ENCODE measurements at places on chromosomes 12 and 14.

- DNase-seq: peak; percentile 20
These were observed 19.5 kb downstream of the PTGDR start for GRCh38 chr14:52286661-52287649.

DNA sequence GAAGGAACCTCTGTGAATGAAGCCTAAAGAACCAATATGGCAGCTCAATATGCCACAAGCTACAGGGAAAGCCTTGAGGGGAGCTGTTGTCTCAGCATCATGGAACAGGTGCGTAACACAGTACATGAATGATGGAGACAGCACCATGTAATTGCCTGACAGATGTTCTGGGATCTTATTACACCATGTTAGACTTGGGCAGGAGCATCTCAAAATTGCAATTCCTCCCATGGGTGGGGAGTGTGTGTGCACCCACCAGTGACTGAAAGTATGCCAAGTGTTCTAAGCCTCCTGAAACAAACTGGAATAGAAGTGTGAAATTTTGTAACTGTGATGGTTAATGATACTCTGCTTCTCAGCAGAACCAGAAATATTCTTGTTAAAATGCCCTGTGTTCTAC is 151.0 kb upstream of the SRRM4 start:
- DNase-seq: no peak

DNA sequence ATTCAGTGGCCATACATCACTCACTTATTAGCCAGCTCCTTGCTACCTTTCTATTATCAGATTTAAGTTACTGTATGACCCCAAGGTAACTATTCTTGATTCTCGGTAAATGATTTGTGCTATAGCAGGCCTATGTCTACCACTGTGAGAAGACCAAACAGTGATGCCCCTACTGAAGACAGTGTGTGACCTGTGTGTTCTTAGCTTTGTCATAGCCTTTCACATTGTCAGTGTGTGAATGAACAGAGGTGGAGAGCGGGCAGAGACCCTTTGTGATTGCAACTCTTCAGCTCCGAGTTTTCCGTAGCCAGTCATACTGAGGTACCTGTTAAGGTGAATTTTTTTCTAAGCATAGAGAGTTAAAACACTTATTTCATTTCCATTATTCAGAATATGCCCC is 294.0 kb downstream of the LRFN5 start:
- no peak for DNase-seq

DNA sequence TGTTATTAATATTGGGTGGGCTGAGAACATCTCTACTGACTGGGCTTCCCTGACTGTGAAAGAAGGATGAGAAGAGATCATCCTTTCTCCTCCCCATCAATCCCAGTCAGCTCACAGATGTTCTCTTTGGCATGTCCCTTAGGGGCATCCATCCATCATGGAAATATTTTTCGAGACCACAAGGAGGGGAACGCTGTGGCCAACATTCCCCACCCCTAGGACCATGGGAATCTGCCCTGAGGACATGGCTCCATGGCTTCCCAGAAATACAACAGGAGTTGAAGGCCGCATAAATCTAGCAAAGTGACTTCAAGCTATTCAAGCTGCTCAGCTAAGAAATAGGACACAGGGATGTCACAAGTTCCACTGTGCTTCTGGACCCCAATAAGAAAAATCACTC is 456.8 kb downstream of the MED13L start:
- no peak for DNase-seq

DNA sequence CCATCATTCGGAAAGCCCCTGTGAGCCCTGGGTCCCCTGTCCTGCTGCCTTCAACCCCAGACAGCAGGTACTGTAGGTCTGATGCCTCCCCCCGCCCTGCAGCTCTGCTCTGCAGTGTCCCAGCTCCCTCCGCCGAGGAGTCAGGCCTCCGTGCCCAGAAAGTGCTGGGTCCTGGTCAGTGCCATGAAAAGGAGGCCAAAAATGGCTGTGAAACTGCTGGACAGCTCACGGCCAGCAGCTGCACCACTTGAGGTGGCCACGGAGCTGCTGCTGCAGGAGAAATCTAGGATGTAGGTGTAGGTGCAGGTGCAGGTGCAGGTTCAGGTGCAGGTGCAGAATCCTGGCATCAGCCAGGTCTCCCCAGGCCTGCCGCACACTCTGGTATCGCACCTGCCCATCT is 196.1 kb downstream of the SLC15A4 start:
- DNase-seq: no peak

- DNase-seq: no peak
These were observed 26.7 kb downstream of the CHGA start for GRCh38 chr14:92949496-92950192.

- no peak for DNase-seq
These were observed 191.9 kb downstream of the NUBPL start for GRCh38 chr14:31752867-31753661.

DNA sequence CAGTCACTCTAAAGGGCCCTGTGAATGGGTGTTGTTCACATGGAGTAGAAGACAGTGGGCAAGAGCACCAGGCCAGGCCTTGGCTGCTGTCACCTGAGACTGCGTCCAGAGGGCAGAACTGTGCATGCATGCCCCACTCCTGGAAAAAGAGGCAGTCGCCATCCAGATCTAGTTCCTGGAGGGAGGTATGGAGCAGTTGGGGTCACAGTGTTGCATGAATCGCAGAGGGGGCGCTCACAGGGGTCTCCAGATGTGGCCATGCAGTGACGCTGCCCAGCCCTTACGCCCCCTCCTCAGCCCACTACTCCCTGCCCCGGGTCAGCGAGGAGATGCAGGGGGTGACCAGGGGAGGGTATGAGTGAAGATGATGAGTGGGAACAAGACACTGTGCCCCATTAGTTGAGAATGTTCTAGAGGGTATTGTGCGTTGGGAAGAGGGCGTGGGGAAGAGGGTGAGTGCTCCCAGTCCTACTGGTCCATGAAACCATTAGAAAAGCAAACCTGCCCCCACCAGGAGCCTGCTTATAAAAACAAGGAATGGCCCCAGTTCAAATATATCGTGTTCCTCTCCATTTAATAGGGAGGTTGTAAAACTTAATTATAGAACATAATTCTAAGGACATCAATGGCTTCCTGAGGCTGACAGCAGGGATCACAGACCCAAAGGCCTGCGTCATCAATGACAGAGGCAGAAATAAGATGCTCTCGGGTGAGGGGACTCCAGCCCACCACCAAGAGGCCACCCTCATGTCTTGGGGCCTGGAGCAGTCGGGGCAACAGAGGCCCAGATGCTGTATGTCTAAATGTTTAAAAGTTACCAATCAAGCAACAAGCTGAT is 32.2 kb upstream of the BCL7A start:
- no peak for DNase-seq

DNA sequence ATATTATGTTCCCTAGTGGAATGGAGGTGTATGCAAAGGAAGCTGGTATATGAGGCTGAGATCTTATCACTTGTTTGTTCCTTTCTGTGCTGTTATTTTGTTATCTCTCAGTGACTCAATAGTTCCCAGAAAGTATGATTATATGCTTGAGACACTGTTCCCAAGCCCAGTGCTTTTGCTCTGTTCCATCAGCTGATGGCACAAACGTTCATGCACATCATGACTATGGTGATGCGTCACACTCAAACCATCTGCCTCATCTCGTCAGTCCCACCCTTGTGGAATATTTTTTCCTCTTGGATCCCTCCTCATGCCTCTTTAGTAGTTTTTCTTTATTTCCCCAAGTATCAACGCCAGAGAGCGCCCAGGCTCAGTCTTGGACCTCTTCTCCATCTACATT is 786.9 kb downstream of the AACS start:
- DNase-seq: no peak

- no peak for DNase-seq
These were observed 336.3 kb downstream of the FUT8 start for GRCh38 chr14:65748796-65749195.

GRCh38 chr12:107486140-107486892 is 199.3 kb upstream of the PWP1 start:
- no peak for DNase-seq

- no peak for DNase-seq
These were observed 163.6 kb upstream of the BMP4 start for GRCh38 chr14:54120260-54120659.

DNA sequence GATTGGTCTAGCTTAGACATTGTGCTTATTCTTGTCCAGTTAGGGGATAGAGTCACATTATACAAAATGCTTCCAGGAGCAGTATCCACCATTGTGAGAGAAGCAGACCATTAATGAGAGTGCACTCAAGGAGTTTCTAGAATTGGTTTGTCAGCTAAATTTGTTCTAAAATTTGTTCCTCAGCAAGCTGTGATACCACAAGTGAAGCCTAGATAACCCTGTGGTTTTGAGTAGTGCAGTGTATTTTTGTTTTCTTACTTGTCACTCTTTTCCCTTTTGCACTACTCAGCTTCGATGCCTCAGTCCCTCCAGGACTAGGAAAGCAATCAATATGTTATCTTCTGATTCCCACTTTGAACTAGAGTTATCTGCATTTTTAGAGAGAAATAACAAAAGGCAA is 42.5 kb upstream of the AKAP6 start:
- no peak for DNase-seq

GRCh38 chr14:33505266-33505962 is 445.5 kb downstream of the EGLN3 start:
- DNase-seq: no peak

DNA sequence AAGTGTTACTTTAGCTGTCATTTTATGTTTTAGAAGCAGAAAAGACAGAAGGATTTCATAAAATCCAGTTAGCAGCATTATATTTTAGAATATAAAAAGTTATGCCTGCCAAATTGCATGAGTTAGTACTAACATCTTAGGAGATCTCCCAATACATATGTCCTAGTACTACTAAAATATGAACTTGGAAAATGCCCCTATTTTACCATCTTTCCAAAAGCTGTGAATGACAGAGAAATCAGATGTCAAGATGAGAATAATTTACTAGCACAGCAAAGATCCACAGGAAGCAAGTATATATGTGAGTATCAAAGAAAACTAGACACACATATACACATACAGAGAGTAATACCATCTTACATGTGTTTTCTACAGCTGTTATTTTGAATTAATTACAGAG is 196.9 kb downstream of the CPNE8 start:
- DNase-seq: no peak

DNA sequence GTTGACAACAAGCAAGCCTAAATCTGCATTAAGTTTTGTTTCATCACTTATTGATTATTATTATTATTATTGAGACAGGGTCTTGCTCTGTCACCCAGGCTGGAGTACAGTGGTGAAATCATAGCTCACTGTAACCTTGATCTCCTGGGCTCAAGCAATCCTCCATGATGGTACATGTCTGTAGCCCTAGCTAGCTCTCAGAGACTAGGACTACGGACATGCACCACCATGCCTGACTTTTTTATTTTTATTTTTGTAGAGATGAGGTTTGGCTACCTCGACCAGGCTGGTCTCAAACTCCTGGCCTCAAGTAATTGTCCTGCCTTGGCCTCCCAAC is 35.7 kb upstream of the STK38L start:
- no peak for DNase-seq

GRCh38 chr12:100877776-100878175 is 83.2 kb downstream of the ANO4 start:
- peak; percentile 11 for DNase-seq

- no peak for DNase-seq
These were observed 7.2 kb downstream of the XPOT start for GRCh38 chr12:64411427-64411826.

- DNase-seq: no peak
These were observed 62.6 kb upstream of the SRSF5 start for GRCh38 chr14:69704319-69704718.

DNA sequence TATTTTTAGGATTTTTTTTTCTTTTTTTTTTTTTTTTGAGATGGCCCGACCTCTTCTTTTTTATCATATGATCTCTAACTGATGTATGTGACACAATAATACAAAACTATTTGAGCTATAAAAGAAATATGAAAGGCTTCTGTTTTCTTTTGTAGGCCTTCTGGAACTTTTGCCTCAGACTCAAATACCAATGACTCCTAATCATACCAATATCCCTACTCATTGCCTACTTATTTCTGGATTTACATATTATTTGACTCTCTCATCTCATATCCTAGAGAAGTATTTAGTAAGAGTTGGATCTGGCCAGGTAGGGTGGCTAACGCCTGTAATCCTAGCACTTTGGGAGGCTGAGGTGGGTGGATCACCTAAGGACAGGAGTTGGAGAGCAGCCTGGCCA is 12.7 kb upstream of the WDR89 start:
- peak; percentile 45 for DNase-seq

- DNase-seq: no peak
These were observed 1.6 kb downstream of the ATXN7L3B start for GRCh38 chr12:74539261-74539660.

GRCh38 chr14:60734465-60735242 is at the start of gene MNAT1:
Gene MNAT1 (plus strand): TSS chr14:60734761. CDS start chr14:60734863, 102 bp downstream.
- peak; percentile 76 for DNase-seq

GRCh38 chr14:96803958-96804357 is 6.8 kb downstream of the VRK1 start:
- no peak for DNase-seq

GRCh38 chr14:86790408-86791364 is 1202.3 kb downstream of the GALC start:
- no peak for DNase-seq

- no peak for DNase-seq
These were observed 441.6 kb upstream of the FBXO33 start for GRCh38 chr14:39873791-39874190.

DNA sequence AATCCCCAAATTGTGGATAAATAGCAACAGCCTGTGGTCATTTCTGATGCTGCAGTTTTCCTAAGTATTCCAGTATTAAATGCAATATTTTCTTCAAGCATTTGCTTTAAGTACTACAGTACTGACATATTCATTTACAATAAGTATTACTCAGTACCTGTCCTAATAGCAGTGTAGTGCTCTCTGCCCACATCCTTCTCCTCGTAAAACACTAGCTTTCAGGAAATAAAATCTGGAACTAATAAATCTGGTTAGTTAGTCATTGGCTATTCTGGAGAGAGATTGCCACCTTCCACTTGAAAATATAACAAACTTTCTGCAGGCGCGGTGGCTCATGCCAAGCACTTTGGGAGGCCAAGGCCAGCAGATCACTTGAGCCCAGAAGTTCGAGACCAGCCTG is 441.5 kb downstream of the PRKD1 start:
- no peak for DNase-seq

DNA sequence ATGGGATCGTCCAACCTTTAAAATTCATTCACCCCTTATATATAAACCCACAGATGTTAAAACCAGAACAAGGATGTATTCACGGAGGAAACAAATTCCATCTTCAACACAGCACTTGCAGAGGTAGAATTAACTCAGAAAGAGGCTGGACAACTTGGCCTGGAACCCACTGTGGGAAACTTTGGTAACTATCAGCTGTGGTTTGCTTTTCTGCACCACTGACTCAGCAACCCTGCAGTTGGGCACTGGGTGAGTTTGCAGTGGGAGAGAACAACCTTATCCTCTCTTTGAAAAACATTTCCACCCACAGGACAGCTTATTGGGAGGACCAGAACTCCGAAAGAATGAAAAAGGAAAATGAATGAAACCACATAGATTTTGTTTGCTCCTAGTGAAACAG is 66.3 kb downstream of the ZNF664 start:
- DNase-seq: peak; percentile 61

- DNase-seq: peak; percentile 47
These were observed 8.6 kb downstream of the WDR89 start for GRCh38 chr14:63632932-63633514.

GRCh38 chr12:102740141-102740955 is 176.7 kb downstream of the PAH start:
- DNase-seq: peak; percentile 46

- no peak for DNase-seq
These were observed 2.7 kb upstream of the CDKN1B start for GRCh38 chr12:12714276-12715021.
